ENCODE measurements at places on chromosomes 2 and 18.

- DNase-seq: no peak
These were observed 90.1 kb downstream of the ACKR3 start for GRCh38 chr2:236659758-236660150.

DNA sequence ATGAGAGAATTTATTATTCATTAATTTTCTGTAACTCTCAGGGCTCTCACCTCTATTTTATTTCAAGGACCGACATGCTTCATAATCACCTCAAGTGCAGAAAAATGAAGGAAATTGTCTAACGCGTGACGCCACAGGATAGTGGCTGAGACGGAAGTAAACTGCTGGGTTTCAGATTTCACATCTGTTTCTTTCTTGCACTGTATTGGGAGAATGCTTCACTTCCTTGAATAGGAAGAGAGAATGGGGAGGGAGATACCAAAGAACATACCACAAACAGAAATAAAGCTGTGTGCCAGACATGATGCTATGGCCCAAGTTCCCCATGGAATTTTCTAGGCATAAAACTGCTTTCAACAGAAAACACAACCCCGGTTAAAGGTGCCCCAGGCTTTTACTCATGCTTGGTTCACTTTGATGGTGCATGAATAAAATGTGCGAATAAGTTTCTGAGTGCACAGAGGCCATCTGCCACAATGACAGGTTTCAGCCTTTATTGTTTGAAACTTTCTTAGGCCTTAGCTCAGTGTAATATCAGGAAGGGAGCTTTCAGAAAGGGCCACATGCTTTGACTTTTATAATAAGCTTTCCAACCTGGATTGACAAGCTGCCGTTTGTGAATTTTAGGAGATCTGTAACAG is 1116.4 kb downstream of the SOCS6 start:
- DNase-seq: no peak

DNA sequence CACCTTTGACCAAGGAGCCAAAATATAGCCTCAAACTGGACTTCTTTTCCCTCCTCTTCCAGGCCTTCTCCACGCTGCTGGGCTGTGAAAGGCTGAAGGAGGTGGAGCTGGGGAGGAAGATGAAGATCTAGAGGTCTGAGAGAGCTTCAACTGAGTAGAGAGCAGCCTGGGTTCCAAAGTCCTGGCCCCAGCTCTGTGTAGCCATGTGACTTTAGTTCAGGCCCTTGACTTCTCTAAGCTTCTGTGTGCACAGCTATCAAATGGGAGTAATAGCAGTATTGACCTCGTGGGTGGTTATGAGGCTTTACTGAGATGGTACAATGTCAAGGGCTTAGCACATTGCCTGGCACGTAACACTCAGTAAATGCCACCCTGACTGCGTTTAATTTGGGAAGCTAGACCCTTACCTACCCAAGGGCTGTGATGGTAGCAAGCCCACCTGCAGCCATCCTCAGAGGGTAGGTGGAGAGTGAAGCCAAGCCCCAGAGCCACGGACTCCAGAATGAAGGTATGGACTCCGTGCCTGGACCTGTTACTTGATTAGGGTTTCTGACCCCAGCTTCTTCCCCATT is 38.4 kb downstream of the SERTAD2 start:
- DNase-seq: no peak

DNA sequence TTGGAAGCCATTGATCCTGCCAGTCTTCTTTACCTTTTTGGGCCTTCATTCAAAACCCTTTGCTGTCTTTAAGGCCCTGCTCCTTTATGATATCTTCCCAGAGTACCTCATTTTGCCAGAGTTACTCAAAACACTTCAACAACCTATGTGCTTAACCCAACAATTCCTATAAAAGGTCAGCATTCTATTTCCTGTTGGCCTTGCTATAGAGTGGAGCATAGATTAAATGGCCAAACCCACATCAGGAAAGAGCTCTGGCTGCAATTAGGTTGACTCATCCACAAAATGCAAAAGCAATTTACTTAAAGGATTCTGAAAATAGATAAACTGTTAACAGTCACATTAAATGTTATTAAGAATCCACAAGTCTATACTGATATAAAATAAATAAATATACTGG is 21.2 kb downstream of the MRPL33 start:
- no peak for DNase-seq

DNA sequence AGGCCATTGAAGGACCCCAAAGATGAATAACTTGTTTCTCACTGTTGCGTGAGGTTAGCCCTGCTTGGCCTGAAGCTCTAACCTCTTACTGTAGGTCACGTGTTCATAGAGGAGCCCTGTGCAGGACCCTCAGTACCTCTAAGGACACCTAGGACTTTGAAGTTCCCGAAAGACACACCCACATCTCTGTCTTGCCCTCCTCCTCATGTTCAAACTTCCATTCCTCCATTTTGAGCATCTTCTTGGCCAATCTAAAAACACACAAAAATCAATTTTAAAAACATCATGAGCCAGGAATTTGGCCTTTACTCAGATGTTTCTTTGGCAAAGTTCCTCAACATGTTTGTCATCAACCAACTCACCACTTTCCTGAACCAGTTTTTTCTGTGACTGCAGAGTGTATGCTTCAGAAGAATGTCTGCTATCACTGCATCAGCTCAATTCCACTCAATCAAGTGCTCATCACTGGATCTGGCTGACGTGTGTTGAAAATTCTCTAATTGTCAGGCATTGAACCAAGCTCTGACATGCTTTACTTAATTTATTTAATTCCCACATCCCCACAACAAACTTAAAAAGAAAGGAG is 101.6 kb downstream of the AP1S3 start:
- DNase-seq: no peak

GRCh38 chr2:181848261-181848886 is 43.2 kb upstream of the ITPRID2 start:
- DNase-seq: no peak

GRCh38 chr2:208285853-208286252 is 19.8 kb downstream of the PIKFYVE start:
- DNase-seq: no peak

DNA sequence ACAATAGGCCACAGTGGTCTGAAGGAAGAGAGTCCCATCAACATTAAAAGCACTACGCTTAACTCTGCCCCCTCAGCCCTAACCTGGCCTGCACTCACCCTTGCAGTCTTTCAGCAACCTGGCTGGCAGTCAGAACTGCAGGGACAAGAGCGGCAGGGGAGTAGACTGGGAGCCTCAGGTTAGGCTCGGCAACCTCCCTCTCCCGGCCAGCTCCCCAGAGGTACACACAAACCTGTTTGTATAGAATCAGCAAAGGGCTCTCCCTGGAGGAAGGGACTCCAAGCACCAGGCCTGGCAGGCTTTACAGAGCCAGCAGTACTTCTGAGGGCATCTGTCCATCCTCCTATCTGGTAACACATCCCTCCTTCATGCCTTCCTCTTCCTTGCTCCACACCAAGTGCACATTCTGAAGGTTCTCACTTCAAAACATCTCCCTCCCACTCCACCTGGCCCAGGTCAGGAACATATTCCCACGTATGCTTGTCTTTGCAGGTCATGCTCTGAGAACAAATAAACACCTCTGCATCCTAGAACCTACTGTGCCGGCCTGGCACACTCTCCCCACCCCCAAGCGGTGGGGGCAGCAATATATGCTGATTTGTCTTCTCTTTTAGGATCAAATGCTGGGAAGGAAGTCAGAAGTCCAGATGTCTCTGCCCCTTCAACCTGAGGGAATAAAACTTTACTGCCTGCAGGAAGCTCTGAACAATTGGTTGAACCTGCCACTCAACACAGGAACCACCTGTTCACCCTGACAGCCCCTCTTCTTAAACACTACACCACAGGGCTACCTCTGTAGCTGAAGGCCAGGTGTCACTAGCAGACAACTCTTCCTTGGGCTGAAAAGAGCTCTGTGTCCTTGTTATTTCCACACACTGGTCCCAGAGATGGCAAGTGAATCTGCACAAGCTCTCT is 12.6 kb upstream of the SFXN5 start:
- no peak for DNase-seq
